Peyer's patch (tissue), 4 donors: ENCODE measurements at places on chromosomes 1 and 21. TPM values are rescaled to one million over a fixed set of nuclear protein-coding genes. Genes with fewer than 3 reads are reported as not detected.

DNA sequence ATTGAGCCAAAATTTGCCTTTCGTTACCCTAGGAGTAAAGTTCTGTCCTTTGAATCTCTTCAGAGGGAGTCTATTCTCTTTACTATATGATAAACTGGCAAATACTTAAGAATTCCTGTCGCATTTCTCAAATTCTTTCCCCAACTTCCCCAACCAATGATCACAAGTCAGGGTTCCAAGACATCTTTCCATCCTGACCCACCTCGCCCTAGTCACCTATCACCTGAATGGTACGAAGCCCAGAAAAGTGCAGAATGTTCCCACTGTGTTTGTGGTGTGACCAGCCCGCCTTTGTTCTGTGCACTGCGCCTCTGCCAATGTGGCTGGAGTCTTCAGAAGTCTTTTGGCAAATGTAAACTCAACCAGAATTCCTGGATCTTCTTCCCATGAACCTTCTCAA lies 132.5 kb downstream of the RNF220 start:
- H3K4me3 ChIP-seq: no peak overlapping the region
- DNase-seq: no peak
- peaks cover 5% of the 10 kb centered on the region for H3K4me1 ChIP-seq

- no peak overlapping the region for H3K27ac ChIP-seq
- H3K4me3 ChIP-seq: no peak overlapping the region
- no peaks in the 10 kb centered on the region for H3K27me3 ChIP-seq
- DNase-seq: no peak
Observed at GRCh38 chr1:235289859-235290739, 37.9 kb downstream of the ARID4B start.

DNA sequence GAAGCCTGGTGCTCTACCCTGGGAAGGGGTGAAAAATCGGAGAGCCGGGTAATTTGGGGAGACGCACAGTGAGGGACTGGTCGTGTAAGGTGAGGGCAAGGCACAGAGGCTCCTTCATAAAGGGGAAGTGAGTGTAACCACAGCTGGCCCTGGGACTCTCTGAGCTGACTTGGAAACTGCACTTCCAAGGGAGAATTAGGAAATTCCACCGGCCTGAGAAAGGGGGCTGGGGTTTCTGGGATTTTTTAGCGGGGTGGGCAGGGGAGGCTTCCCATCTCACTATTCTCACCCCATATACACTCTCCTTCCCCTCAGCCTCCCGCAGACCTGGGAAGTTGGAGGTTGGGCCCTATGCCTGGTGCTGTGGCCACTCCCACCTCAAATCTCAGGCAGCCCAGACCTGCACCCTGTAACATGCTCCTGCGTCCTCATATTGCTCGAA lies 88.3 kb upstream of the IPO9 start:
- no peaks in the 10 kb centered on the region for H3K27me3 ChIP-seq
- no peaks in the 10 kb centered on the region for H3K36me3 ChIP-seq
- H3K4me1 ChIP-seq: no peaks in the 10 kb centered on the region
- peak overlapping the region; percentile 65 for H3K27ac ChIP-seq
- peak; percentile 62 for DNase-seq

- H3K27me3 ChIP-seq: no peaks in the 10 kb centered on the region
- no peak overlapping the region for H3K4me3 ChIP-seq
- no peak overlapping the region for H3K27ac ChIP-seq
- peaks cover 6% of the 10 kb centered on the region for H3K4me1 ChIP-seq
- DNase-seq: no peak
Observed at GRCh38 chr1:12506281-12507280, 111.4 kb downstream of the DHRS3 start.

Gene PLA2G2D
- not detected for total RNA-seq

DNA sequence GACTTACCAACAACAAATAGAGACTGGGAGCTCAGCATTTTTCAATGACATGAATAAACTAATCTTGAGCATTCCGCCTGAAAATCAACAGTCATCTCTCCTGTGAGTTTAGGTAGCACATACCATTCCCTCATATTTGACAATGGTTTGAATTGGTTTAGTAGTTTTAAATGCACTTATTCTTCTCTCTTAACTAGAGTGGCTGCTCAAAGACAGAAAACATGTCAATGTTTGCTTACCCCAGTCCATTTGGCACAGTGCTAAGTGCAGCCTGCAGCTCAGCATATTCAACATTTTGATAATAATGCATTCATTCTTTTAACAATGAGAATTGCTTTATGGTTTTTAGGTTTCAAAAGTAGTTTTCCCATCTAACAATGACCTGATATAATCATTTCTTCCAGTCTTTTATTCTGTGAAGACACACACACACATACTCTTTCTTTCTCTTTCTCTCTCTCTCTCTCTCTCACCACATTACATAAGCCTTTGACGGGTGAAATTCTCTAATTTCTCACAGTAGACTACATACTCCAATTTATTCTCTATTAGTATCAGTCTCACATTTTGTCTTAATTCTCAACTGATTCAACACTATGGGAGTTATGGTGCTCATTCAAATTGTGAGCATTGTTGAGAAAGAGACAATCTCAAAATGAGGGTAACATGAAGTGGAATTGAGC lies 432.3 kb downstream of the LRRIQ3 start:
- H3K4me1 ChIP-seq: no peaks in the 10 kb centered on the region
- no peak for DNase-seq
- H3K27ac ChIP-seq: no peak overlapping the region
- no peaks in the 10 kb centered on the region for H3K27me3 ChIP-seq
- H3K4me3 ChIP-seq: no peak overlapping the region
- no peaks in the 10 kb centered on the region for H3K36me3 ChIP-seq

DNA sequence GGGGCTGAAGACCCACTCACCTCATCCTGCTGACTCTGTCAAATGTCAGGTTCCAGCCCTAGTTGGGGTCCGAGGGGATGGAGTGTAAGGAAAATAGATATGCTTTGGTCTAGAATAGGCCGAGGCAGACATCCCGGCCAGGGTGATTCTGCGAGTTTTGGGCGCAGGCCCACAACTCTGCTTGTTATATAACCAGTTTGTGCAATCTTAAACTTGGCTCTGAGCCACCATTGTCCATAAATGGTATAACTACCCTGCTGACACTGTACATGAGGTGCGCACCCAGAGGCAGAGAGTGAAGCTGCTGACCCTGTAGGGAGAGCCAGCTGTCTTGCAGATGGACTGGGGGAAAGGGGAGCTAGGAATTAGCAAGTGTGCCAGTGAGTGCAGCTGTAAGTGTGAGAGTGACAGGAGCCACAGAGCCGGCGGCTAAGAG lies 1388.8 kb downstream of the AMY1C start:
- DNase-seq: no peak
- no peak overlapping the region for H3K4me3 ChIP-seq
- H3K36me3 ChIP-seq: no peaks in the 10 kb centered on the region

Gene ADAMTSL4
- 28.9 TPM for total RNA-seq

Gene FNDC5
- not detected for total RNA-seq

DNA sequence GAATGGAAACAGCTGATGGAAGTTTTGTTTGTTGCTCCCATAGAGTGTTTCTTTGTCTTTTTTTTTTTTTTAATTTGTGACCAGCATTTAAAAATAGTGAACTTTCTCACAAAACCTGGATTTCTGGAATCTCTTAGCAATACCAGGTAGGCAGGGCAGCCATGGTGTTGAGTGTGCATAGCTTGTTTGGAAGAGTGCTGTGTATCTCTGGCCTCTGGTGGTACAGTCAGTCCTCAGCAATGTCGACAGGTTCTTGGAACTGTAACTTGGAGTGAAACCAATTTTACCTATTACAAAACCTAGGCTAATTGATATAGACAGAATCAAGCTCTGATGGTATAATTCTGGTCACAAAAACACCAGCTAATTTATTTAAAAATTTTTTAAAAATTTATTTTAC lies 6.7 kb downstream of the AADACL3 start:
- no peaks in the 10 kb centered on the region for H3K36me3 ChIP-seq
- DNase-seq: no peak
- H3K4me1 ChIP-seq: no peaks in the 10 kb centered on the region
- no peaks in the 10 kb centered on the region for H3K27me3 ChIP-seq
- no peak overlapping the region for H3K27ac ChIP-seq
- H3K4me3 ChIP-seq: no peak overlapping the region

DNA sequence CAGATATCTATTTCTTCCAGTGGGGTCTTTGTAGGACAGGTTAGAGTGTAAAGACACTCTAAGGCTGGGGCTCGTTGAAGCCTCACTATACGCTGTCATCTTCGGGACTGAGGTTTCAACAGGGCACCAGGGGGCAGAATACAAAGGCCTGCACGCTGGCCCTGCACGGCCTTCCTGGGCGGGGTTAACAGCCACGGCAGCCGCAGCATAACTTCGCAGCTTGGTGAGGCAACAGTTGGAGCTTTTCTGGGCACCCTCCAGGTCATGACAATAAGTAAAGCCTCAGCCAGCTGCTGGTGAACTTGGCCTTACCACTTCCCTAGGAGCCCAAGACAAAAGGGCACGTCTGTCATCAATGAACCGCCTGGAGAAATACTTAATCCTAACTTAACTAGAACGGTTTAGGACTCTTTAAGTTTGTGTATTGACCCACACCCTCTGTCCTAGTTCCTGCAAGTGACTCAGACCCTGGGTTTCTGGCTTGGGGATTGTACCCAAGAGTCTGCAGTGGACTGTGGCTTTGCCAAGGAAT lies 2.3 kb upstream of the RUNX1 start:
- H3K4me3 ChIP-seq: no peak overlapping the region
- no peaks in the 10 kb centered on the region for H3K27me3 ChIP-seq
- no peaks in the 10 kb centered on the region for H3K36me3 ChIP-seq
- peaks cover 17% of the 10 kb centered on the region for H3K4me1 ChIP-seq

- no peaks in the 10 kb centered on the region for H3K27me3 ChIP-seq
- no peak for DNase-seq
- no peaks in the 10 kb centered on the region for H3K4me1 ChIP-seq
- H3K36me3 ChIP-seq: no peaks in the 10 kb centered on the region
- H3K27ac ChIP-seq: no peak overlapping the region
Observed at GRCh38 chr21:45370575-45370974, 34.4 kb upstream of the COL18A1 start.

DNA sequence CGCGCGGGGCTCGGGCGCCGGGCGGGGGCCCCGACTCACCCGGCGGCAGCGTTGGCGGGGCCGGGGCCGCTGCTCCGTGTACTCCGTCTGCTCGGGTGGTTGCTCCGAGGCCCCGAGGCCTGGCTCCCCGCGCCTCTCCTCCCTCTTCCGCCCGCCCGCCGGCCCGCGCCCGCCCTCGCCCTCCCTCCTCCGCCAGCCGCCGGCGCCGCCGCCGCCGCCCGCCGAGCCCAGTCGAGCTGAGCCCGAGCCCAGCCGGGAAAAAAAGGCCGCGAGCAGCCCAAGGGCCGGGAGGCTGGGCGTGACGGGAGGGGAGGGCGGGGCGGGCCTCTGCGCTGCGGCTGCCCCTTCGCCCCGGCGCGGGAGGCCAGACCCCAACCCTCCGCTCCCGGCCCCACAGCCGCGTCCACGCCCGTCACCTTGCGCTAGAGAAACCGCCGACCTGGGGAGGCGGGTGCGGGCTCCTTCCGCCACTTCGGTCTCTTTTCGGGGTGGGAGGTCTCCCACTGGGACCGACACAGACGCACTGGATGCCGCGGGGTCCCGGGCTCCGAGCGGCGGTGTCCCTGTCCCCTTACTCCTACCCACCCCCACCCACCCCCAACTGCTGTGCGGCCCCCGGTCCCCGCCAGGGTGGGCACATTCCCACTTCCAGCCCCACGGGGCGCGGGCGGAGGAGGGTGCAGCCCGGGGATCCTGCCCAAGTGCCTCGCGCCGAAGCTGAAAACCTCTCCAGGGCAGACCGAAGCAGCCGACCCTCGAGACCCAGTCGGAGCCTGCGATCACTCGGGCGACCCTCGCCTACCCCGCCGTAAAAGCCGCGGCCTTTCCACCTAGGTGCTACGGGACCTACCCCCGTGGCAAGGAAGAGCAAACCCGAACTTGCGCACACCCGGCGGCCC lies at the start of gene CERS2:
Gene CERS2, minus strand, starts transcription at position 256 of the 899 bp plus-strand sequence. CDS start 5,745 bp downstream, outside the sequence.
- no peaks in the 10 kb centered on the region for H3K27me3 ChIP-seq
- peak within 1 kb of the TSS; percentile 98 for H3K27ac ChIP-seq
- peak; percentile 73 for DNase-seq
- H3K4me3 ChIP-seq: peak within 1 kb of the TSS; percentile 97
- H3K4me1 ChIP-seq: peaks cover 63% of the 10 kb centered on the region
- H3K36me3 ChIP-seq: no peaks in the 10 kb centered on the region

DNA sequence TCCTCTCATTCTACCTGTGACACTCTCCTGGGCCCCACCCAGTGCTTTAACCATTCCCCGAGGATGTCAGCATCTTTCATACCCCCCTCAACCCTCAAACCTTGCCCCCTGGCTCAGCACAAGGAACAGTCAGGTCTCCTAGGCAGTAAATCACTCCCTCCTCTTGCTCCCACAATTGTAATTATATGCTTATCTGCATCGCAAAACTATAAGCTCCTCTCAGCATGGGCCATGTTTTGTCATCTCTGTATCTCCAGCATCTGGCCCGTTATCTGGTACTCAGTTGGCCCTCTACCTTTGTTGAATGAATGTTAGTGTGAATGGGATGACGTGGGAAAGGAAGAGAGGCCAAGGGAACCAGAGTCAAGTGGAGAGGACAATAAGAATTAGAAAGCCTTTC lies 2.8 kb upstream of the ELOVL1 start:
- H3K4me3 ChIP-seq: no peak overlapping the region
- no peaks in the 10 kb centered on the region for H3K27me3 ChIP-seq
- H3K36me3 ChIP-seq: no peaks in the 10 kb centered on the region
- peaks cover 8% of the 10 kb centered on the region for H3K4me1 ChIP-seq
- no peak for DNase-seq

DNA sequence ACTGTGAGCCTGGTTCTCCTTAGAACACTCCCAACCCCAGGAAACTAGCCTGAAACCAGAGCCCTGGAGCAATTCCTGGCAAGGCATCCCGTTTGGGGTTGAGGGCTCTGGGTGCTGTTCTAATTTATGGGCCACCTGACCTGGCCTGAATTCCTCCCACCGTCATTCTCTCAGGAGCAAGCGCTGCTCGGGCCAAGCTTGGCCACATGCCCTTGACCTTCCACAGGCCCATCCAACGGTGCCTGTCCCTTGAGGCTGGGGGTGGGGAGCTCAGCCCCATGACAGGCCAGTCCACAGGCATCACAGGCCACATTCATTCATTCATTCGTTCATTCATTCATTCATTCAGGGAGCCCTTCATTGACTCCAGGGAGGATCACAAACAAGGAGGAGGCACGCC lies 5.3 kb downstream of the PADI2 start:
- H3K27ac ChIP-seq: peak overlapping the region; percentile 79
- H3K4me3 ChIP-seq: no peak overlapping the region
- peaks cover 3% of the 10 kb centered on the region for H3K4me1 ChIP-seq
- no peaks in the 10 kb centered on the region for H3K27me3 ChIP-seq
- no peaks in the 10 kb centered on the region for H3K36me3 ChIP-seq

DNA sequence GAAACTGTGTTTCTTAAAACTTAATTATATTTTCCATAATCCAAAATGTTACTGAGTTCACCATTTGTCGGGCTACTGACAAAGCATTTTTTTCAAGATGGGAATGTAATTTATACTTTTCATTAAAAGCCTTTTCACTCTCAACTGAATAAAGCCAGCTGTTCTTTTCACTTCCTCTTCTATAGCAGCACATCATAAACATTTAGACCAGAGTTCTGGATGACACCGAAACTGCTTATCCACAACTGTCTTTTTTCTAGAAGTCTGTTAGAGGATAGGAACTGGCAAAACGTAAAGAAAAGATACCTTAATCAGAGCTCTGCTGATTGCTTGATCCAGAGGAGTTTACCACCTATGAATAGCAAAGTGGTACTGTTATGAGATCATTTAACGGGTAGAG lies 594.7 kb downstream of the ADGRL2 start:
- H3K36me3 ChIP-seq: no peaks in the 10 kb centered on the region
- H3K27ac ChIP-seq: no peak overlapping the region
- no peak for DNase-seq
- no peaks in the 10 kb centered on the region for H3K4me1 ChIP-seq
- no peaks in the 10 kb centered on the region for H3K27me3 ChIP-seq
